ENCODE measurements at places on chromosomes 7 and 10.

DNA sequence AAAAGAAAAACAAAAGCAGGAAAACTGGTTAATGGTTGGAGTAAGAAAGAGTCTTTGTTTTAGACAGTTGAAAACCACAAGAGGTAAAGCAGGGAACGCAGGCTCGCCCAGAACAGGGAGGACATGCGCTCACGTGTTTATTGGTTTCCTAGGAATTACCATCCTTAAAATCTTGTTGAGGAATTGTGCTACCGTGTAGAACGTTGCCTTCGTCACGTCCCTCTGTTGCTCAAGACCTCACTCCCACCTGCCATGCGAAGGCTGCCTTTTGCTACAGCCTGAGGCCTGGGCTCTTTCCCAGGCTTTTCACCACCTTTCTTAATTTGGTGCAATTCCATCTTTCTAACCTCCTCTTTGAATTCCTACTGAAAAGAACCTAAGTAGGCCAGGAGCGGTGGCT, 61.6 kb upstream of the CAMK1D start:
- DNase-seq = no peak

DNA sequence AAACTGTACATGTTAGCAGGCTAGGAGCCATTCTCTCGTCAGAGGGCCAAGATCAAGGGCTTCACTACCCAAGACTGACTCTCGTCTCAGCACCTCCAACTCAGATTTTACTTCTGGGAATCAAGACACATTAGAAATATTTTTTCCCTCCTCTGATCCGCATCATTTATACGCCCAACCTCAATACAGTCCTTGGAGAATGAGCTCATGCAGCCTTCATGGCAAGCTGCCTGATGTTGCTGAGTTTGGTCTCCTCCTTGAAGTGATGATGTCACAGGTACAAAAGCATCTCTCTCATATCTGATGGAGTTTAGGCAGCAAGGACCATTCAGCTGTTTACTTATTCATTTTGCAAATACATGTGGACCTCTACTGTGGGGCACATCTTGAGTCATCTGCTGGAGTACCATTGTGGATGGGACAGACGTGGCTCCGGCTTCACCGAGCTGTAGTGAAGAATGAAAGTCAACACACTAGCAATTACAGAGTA, 114.0 kb downstream of the BMPER start:
- no peak for DNase-seq

- no peak for DNase-seq
Measured at GRCh38 chr10:59358576-59358975, 3.8 kb downstream of the FAM13C start.

DNA sequence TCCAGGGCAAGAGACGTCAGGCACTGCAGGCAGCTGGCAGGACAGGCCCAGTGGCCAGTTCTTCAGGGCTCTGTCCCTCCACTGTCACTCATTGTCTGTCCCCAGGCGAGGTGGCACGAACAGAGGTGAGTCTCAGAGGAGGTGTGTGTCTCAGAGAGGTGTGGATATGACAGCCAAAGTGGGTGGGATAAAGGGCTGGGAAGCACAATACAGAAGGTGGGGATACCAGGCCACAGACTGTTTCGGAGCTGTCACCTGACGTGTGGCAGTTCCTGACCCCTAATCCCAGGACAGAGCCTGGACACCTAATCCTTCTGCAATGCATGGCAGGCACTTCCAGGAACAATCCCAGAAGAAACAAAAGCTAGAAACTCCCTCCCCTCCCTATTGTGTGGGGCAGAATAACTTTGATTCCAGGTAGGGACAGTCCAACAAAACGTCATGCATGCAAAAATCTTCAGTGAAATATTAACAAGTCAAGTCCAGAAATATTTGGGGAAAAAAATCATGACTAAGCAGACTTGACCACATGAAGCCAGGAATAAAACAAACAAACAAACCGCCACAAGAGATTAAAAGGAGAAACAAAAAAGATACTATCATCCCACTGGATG, 11.6 kb downstream of the KLRG2 start:
- no peak for DNase-seq

DNA sequence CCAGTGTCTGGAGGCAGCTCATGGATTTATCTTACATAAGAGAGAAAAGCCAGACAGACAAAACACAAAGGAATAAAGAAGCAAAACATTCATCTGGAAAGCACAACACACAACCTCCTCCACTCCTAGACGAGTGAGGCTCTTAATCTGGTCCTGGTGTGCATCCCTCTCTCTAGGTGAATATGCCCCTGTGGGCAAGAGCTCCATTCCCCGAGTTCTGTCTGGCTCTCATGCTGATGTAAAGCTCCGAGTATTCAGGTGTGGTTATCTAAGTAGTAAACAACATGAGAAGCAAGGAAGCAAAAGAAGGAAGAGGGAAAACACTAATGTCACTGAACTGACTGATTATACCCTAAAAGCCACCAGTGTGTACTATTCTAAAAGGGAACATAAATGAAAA, 47.9 kb upstream of the FEZF1 start:
- DNase-seq = no peak

- DNase-seq = no peak
Measured at GRCh38 chr7:16293669-16294425, 127.5 kb downstream of the CRPPA start.

DNA sequence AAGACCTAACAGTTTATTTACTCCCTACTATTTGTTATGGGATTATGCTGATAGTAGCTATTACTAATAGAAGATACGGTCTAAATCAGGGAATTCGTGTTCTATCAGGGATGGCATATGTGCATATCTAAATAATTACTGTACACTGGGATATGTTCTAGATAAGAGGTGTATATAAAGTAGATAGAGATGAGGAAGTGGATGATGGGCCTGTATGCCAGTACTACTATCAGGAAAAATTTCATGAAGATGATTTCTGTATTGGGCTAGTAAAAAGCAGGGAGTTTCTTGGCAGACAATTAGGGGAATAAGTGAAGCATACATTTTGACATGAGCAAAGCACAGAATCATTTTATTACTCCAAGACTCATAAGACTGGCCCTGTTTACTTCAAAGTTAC, 26.2 kb downstream of the PTPN12 start:
- DNase-seq = no peak

DNA sequence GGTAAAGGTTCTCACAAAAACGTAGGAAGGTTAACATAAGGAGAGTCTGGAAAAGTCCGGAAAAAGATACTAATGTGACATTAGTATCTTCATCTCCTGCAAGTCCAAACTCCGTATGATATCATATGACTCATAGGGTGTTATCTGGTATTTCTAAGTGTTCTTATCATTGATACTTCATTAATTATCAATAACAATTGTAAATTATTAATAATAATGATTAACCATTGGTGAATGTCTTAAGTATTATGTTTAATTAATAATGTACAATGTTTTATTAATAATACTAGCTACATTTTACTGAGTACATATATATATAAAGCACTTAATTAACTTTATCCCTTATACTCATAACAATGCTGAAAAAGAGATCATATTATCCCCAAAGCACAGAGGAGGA, 402.4 kb downstream of the SEMA3D start:
- DNase-seq = no peak

DNA sequence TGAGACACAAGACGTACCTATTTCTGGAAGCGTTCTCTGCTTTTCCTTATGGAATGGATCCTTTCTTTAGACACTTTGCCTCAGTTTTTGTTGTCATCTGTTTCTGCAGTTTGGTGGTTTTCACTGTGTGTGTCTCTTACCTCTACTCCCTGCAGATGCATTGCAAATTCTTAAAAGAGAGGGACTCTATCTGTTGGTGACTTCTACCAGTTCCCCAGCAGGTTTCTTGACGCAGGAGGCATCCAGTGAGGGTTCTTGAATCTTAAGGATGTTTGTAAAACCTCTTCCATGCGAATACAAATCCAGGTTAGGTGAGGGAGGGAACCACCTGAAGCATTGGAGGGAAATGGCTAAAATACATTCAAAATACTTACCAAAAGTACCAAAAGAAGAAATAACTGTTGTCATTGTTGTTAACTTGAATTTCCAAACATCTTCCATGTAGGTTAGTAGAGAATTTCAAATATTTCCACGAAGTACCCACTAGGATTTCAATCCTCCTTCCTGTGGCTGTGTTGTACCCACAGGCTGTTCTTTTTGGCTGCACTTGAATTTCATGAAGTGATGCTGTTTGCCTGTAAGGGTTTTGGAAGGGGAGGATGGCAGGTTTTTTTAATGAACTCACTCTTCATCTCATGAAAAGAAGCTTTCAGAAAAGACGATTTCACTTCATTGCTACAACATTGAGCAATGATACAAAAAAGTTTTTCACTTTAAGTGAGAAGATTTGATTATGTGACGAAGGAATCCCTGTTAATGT, 32.2 kb downstream of the PLXDC2 start:
- DNase-seq = no peak

DNA sequence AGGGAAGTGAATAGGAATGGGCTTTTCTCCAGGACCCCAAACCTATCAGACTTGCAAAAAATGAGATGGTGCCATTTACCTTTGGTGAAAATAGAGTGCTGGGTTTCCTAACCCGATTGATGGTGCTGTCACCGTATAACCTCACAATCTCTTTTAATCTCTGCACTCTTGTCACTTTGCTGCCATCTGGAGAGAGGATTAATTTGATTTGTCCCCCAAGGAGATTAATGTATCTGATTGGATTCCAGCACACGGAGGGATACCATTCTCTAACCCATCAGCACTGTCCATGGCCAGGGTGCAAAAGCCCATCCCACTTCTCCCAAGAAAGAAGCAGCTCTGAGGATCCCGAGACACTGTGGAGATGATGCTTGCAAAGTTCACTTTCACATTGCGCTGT, 86.3 kb upstream of the NFE2L3 start:
- DNase-seq = no peak

- DNase-seq = no peak
Measured at GRCh38 chr7:157676456-157677255, 339.9 kb downstream of the DNAJB6 start.

- DNase-seq = peak; percentile 22
Measured at GRCh38 chr10:43940898-43941837, 292.5 kb upstream of the ZNF32 start.

- DNase-seq = no peak
Measured at GRCh38 chr10:100788002-100788903, 42.9 kb downstream of the PAX2 start.

- no peak for DNase-seq
Measured at GRCh38 chr7:146423446-146423845, 306.8 kb downstream of the CNTNAP2 start.

- no peak for DNase-seq
Measured at GRCh38 chr7:126450269-126450671, 802.5 kb downstream of the GRM8 start.

- DNase-seq = no peak
Measured at GRCh38 chr10:124145109-124145870, 51.9 kb upstream of the CHST15 start.

DNA sequence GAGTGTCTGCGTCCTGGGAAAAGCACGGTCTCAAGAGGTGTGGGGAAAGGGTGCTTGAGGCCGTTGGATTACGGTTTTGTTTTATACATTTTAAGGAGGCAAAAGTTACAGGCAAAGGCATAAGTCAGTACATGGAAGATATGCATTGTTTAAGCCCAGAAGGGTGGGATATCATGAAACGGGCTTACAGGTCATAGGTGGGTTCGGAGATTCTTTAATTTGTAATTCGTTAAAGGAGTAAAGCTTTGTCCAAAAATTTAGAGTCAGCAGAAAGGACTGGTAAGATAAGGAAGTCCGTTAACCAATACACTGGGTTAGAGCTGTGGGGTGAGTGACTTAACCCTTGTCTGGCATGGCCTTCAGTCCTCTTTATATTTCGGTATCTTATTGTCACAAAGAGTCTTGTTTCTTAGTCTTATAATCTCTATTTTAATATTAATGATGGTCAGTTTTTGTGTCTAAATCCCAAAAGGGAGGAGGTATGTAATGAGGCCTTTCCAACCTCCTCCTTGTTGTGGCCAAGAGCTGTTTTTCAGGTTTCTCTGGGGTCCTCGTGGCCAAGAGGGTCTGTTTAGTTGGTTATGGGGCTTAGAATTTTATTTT, 12.7 kb downstream of the TSPAN14 start:
- no peak for DNase-seq

- DNase-seq = no peak
Measured at GRCh38 chr7:54663603-54664234, 95.3 kb downstream of the SEC61G start.

DNA sequence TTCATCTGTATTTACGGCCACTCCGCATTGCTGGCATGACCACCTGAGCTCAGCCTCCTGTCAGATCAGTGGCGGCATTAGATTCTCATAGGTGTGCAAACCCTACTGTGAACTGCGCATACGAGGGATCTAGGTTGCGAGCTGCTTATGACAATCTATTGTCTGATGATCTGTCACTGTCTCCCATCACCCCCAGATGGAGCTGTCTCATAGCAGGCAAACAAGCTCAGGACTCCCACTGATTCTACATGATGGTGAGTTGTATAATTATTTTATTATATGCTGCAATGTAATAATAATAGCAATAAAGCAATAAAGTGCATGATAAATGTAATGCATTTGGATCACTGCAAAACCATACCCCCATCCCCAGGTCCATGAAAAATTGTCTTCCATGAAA, 1172.9 kb upstream of the AUTS2 start:
- no peak for DNase-seq

DNA sequence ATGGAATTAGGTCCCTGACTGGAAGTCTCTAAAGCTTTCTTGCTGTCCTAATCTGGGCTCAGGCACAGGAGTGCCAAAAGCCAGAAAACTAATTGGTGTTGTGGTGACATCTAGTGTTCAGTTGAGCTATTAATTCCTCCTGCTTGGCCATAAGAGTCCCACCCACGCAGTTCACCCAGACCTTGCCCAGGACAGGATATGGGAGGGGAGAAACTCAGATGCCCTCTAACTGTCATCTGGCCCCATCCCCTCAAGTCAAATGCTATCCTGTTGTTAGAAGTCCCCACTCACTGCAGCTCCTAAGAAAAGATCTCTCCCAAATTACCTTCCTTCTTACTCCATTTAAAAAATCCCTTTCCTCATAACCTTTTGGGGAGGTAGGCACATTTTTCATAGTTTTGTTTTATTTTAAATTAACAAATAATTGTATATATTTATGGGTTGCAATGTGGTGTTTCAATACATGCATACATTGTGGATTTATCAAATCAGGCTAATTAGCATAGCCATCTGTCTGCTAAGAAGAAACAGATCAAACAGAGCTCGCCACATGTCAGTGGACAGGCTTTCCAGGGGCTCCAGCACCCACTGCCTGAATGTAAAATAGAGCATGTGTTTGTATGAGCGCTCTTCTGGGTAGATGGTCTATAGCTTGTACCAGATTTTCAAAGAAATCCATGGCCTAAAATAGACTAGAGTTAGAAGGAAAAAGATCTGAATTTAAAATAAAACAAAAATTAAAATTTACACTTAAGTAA, 84.0 kb downstream of the GSAP start:
- DNase-seq = peak; percentile 25

GRCh38 chr7:83617858-83618257, 31.1 kb downstream of the SEMA3E start:
- no peak for DNase-seq
